ENCODE measurements at places on chromosomes 6 and 20. TPM values are rescaled to one million over a fixed set of nuclear protein-coding genes. Genes with fewer than 3 reads are reported as not detected.

The R3HDML gene
- not detected for total RNA-seq

The OR2H1 gene
- total RNA-seq = not detected

The PRR18 gene
- total RNA-seq = 0.13 TPM

The HRH3 gene
- total RNA-seq = 1.7 TPM

The ZBTB46 gene
- 8.1 TPM for total RNA-seq

The TULP4 gene
- total RNA-seq = 143 TPM

The PNISR gene
- total RNA-seq = 266 TPM

The COL9A3 gene
- 10.5 TPM for total RNA-seq

The PSMA7 gene
- 237 TPM for total RNA-seq

The ARFGEF3 gene
- total RNA-seq = 3.2 TPM

The TTI1 gene
- total RNA-seq = 55.9 TPM

The CD40 gene
- total RNA-seq = 14.0 TPM

The CGA gene
- not detected for total RNA-seq

The GLO1 gene
- 525 TPM for total RNA-seq

The PLA2G7 gene
- 1.8 TPM for total RNA-seq

The PTPRK gene
- total RNA-seq = 30.9 TPM

The ABHD16B gene
- total RNA-seq = not detected

The VGLL2 gene
- total RNA-seq = not detected

The CRISP3 gene
- not detected for total RNA-seq

The TBPL1 gene
- total RNA-seq = 125 TPM

The MAPK14 gene
- 60.8 TPM for total RNA-seq

The SLC22A7 gene
- total RNA-seq = not detected

The AHCY gene
- total RNA-seq = 184 TPM

The ZSCAN16 gene
- total RNA-seq = 8.4 TPM

The EPHA7 gene
- 47.6 TPM for total RNA-seq

The HLA-DQB1 gene
- total RNA-seq = 6.6 TPM

The KHDC1L gene
- total RNA-seq = 1.9 TPM

The ADGRF4 gene
- total RNA-seq = not detected

The CNR1 gene
- total RNA-seq = 0.26 TPM
